ENCODE measurements at places on chromosomes 13 and 19.
A peak's percentile ranks its signal among the peaks of the same experiment; 100 is the strongest.

DNA sequence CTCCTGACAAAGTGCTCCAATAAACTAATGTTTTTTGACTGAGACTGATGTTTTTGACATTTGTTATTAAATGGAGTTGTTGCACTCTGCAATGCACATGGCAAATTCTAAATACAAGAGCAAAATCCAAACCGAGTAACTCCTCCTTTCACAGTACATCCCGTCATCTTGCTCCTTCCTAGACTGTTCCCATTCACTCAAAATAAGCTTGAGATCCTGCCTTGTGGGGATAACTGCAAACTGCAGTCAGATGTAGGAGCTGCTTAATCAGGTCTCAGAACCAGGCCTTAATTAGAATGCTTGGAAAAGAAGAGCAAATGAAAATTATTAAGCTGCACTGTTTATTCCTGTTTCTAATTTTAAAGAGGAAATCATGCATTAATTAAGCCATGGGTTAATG lies 134.8 kb upstream of the SPRY2 start:
- no peaks in the 10 kb centered on the region for H3K36me3 ChIP-seq
- no peaks in the 10 kb centered on the region for H3K4me1 ChIP-seq
- no peak overlapping the region for H3K27ac ChIP-seq
- H3K27me3 ChIP-seq, result no peaks in the 10 kb centered on the region

GRCh38 chr13:60642552-60642951 lies 245.5 kb downstream of the TDRD3 start:
- H3K27me3 ChIP-seq, result no peaks in the 10 kb centered on the region
- H3K27ac ChIP-seq, result no peak overlapping the region
- no peak overlapping the region for H3K4me3 ChIP-seq
- H3K36me3 ChIP-seq, result no peaks in the 10 kb centered on the region
- no peak for DNase-seq

- DNase-seq, result no peak
- H3K27me3 ChIP-seq, result no peaks in the 10 kb centered on the region
- H3K4me1 ChIP-seq, result no peaks in the 10 kb centered on the region
- no peak overlapping the region for H3K4me3 ChIP-seq
- no peaks in the 10 kb centered on the region for H3K36me3 ChIP-seq
These were observed 36.4 kb downstream of the SLC10A2 start for GRCh38 chr13:103029798-103030197.

DNA sequence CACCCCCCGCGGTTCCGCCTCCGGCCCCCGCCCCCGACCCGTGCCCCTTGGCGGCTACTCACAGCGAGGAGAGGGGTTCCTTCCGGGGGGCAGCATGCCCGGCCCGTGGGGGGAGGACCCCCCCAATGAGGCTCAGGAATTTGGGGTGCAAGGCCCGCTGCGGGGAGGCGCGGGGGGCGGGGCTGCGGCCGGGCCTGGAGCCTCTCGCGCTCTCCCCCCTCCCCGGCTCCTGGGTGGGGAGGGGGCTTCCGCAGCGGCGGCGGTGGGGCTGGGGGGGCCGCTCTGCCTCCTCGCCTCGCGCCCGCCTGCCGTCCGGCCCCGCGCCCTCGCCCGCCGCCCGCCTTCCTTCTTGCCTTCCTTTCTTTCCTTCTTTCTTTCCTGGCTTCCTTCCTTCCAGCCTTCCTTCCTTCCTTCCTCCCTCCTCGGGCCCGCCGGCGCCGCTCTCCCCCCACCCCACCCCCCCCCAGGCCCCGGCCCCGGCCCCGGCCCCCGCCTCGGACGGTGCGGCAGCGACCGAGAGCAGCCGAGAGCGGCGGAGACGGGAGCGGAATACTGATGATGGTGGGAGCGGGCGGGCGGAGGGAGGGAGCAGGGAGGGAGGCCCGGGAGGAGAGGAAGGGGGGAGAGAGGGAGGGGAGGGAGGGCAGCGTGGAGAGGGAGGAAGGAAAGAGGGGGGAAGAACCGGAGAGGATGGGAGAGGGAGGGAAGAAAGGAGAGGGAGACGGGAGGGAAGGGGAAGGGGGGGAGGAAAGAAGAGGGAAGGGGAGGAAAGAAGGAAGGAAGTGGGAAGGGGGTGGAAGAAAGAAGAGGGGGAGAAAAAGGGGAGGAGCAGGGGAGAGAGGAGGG lies at the start of gene LRRC4B:
Gene LRRC4B, minus strand, starts transcription at position 554 of the 846 bp plus-strand sequence. CDS start 19,597 bp downstream, outside the sequence.
- H3K27ac ChIP-seq, result no peak within 1 kb of the TSS
- H3K4me3 ChIP-seq, result no peak within 1 kb of the TSS
- peaks cover 48% of the 10 kb centered on the region for H3K27me3 ChIP-seq

DNA sequence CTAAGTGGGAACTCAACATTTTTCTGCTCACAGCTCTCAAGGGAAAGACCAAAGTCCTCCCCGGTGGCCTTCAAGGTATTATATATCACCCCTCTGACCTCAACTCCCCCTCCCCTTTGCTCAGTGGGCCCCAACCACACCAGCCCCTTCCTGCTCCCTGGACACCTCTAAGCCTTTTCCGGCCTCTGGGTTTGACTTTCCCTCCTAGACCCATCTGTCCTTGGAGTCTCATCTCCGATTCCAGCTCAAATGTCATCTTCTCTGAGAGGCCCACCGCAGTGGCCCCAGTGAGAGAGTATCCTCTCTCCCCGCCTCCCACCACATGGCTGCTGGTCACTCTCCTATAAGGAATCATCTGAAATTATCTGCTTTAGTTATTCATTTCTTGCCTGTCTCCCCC lies 941 bp upstream of the UHRF1 start:
- DNase-seq, result no peak
- H3K36me3 ChIP-seq, result peaks cover 26% of the 10 kb centered on the region
- H3K27ac ChIP-seq, result no peak overlapping the region

- no peak for DNase-seq
- no peak overlapping the region for H3K27ac ChIP-seq
- H3K36me3 ChIP-seq, result no peaks in the 10 kb centered on the region
- H3K4me1 ChIP-seq, result peaks cover 3% of the 10 kb centered on the region
These were observed 39.6 kb downstream of the COL4A2 start for GRCh38 chr13:110346661-110347067.

GRCh38 chr13:92849381-92849780 lies 377.2 kb upstream of the GPC6 start:
- no peaks in the 10 kb centered on the region for H3K27me3 ChIP-seq
- no peak overlapping the region for H3K27ac ChIP-seq
- no peak overlapping the region for H3K4me3 ChIP-seq
- no peaks in the 10 kb centered on the region for H3K36me3 ChIP-seq
- H3K4me1 ChIP-seq, result no peaks in the 10 kb centered on the region
- DNase-seq, result no peak

DNA sequence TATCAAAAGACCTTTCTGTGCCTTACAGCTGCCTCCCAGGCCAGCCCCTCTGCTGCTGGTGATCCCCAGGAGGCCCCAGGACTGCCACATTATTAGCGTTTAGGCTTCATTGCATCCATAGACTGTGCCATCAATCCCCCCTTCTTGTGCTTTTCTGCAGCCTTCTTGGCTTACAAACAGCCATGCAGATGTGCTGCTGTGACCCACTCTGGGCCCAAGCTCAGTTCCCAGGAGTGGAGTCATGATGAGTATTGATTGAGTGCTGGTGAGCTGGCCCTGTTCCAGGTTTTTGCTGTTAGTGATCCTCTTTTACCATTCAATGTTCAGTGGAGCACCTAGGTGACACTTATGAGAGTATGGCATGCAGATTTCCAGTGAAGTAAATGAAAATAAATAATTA lies 59.9 kb upstream of the SLAIN1 start:
- no peaks in the 10 kb centered on the region for H3K27me3 ChIP-seq
- no peaks in the 10 kb centered on the region for H3K4me1 ChIP-seq
- DNase-seq, result no peak
- H3K4me3 ChIP-seq, result no peak overlapping the region

DNA sequence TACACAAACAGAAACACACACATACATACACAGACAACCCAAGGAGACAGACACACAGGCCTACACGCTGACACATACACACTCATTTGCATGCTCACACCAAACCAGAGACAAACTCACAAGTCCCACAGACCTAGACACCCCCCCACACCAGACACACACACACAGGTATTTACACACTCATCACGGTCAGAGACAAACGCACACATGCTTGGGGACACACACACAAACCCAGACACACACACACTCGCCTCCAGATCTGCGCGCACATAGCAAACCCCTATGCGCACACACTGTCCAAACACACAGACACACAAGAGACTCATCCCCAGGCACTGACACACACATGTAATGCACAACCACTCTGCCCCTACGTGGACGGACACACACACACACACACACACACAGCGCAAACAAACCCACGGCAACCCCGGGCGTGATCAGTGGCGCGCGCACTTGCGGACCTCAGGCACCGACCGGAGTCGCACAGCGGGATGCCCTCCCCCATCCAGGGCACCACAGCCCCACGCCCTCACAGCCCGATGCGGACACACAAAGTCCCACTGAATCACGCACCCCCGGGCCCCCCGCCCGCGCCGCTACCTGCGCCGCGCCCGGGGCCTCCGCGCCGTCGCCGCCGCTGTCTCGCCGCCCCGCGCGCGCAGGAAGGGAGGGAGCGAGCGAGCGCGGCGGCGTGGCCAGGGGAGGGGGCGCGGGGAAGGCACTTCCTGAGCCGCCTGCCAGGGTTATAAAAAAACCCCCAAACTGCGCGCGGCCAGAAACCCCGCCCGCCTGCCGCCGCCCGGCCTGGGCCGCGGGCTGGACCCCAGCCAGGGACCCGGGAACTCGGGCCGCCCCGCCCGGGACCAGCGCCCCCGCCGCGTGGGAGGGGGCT lies at the start of gene ADAMTS10:
Gene ADAMTS10, minus strand, starts transcription at position 675 of the 895 bp plus-strand sequence. CDS start 5,005 bp downstream, outside the sequence.
- DNase-seq, result no peak
- H3K4me3 ChIP-seq, result peak within 1 kb of the TSS; percentile 73
- no peaks in the 10 kb centered on the region for H3K36me3 ChIP-seq
- no peak within 1 kb of the TSS for H3K27ac ChIP-seq
- peaks cover 21% of the 10 kb centered on the region for H3K27me3 ChIP-seq
- H3K4me1 ChIP-seq, result peaks cover 11% of the 10 kb centered on the region

DNA sequence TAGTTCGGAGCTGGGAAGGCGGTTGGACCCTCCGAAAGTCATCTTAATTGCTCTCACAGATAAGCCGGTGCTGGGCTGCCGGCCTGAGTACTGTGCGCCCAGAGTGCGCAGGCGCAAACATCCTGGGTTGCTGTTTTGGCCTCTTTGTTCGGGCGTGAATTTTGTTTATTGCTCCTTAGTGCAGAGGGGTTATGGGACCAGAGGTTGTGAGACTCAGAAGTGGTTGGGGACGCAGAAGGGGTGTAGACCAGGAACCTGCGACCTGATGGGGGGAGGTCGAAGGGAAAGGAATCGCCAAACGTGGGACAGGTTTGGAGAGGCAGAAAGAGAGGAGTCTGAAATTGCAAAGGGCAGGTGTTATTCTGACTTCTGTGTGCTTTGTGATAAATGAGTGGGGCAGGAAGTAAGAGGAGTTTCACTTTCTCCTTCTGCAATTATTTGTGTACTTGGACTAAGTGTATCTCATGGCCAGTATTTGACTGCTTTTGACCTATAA lies 607 bp upstream of the ZNF566 start:
- peaks cover 19% of the 10 kb centered on the region for H3K4me1 ChIP-seq
- H3K4me3 ChIP-seq, result peak overlapping the region; percentile 93
- H3K27me3 ChIP-seq, result no peaks in the 10 kb centered on the region
- peak overlapping the region; percentile 97 for H3K27ac ChIP-seq
- peaks cover 26% of the 10 kb centered on the region for H3K36me3 ChIP-seq

GRCh38 chr19:42524250-42524649 lies 4.0 kb downstream of the CEACAM1 start:
- peaks cover 33% of the 10 kb centered on the region for H3K4me1 ChIP-seq
- peaks cover 16% of the 10 kb centered on the region for H3K36me3 ChIP-seq
- DNase-seq, result no peak
- H3K4me3 ChIP-seq, result no peak overlapping the region
- no peaks in the 10 kb centered on the region for H3K27me3 ChIP-seq
- H3K27ac ChIP-seq, result no peak overlapping the region

- H3K27me3 ChIP-seq, result no peaks in the 10 kb centered on the region
- no peaks in the 10 kb centered on the region for H3K4me1 ChIP-seq
- DNase-seq, result no peak
- H3K4me3 ChIP-seq, result no peak overlapping the region
- H3K36me3 ChIP-seq, result no peaks in the 10 kb centered on the region
These were observed 769.9 kb upstream of the SLITRK6 start for GRCh38 chr13:86569119-86569518.

GRCh38 chr19:38878575-38879399 lies 712 bp upstream of the RINL start:
- no peak for DNase-seq
- H3K27me3 ChIP-seq, result no peaks in the 10 kb centered on the region
- H3K4me3 ChIP-seq, result peak overlapping the region; percentile 91
- H3K36me3 ChIP-seq, result peaks cover 19% of the 10 kb centered on the region

DNA sequence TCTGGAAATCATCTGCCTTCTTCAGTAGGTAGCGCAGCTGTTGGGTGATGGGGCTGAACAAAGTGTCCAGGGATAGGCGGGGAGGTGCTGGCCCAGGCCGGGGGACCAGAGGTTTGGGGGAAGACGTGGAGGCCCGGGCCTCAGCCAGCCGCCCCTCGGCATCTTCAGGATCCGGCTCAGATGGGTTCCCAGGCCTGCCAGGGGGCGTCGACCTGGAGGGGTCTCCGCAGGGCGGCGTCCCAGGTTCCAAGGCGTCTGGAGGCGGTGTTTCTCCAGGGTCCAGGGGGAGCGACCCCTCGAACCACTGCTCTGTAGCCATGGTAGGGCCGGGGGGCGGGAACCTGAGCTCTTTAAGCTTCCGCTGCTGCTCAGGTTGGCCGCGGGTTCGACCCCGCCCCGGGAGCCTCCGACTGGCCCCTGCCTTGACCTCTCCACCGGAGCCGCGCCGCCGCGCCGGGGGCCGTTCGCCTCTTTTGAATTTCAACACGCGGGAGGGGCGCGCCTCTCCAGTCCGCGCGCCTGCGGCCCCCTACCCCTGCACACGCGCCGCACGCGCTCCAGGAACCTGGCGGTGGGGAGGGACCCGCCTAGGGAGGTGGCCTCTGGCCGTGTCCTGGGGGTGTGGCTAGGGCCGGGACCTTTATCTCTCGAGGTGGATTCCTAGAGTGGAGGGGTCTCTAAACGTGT lies at the start of gene C19orf67:
Gene C19orf67, minus strand, starts transcription at position 475 of the 687 bp plus-strand sequence. Its CDS starts 156 bp downstream, at position 319.
- no peaks in the 10 kb centered on the region for H3K27me3 ChIP-seq
- no peak within 1 kb of the TSS for H3K27ac ChIP-seq
- DNase-seq, result no peak
- no peak within 1 kb of the TSS for H3K4me3 ChIP-seq
- peaks cover 6% of the 10 kb centered on the region for H3K4me1 ChIP-seq
- H3K36me3 ChIP-seq, result peaks cover 31% of the 10 kb centered on the region

- DNase-seq, result no peak
- no peaks in the 10 kb centered on the region for H3K4me1 ChIP-seq
- no peak overlapping the region for H3K4me3 ChIP-seq
- H3K27ac ChIP-seq, result no peak overlapping the region
- H3K36me3 ChIP-seq, result no peaks in the 10 kb centered on the region
- no peaks in the 10 kb centered on the region for H3K27me3 ChIP-seq
These were observed 316.6 kb downstream of the DCLK1 start for GRCh38 chr13:35814605-35815011.

- H3K4me1 ChIP-seq, result peaks cover 51% of the 10 kb centered on the region
- peak overlapping the region; percentile 85 for H3K4me3 ChIP-seq
- no peaks in the 10 kb centered on the region for H3K36me3 ChIP-seq
- no peak for DNase-seq
These were observed 6.4 kb downstream of the LTBP4 start for GRCh38 chr19:40607311-40608239.

All from activated T-helper 2 cell treated with anti-CD3 and anti-CD28 coated beads, Interferon-gamma antibody, Interleukin-2, Interleukin-4, amounts not matched to agents 10 μg/mL and 5 μg/mL and 100 μg/mL, durations not matched to agents 14 hours and 24 hours and 36 hours (primary cell).